Thoracic aorta (tissue), 2 donors: ENCODE measurements at places on chromosomes 16 and 17.
A peak's percentile ranks its signal among the peaks of the same experiment; 100 is the strongest.

GRCh38 chr16:47626246-47626645 lies 165.1 kb downstream of the PHKB start:
- no peak overlapping the region for H3K4me3 ChIP-seq
- H3K36me3 ChIP-seq: no peaks in the 10 kb centered on the region
- no peaks in the 10 kb centered on the region for H3K27me3 ChIP-seq
- H3K4me1 ChIP-seq: no peaks in the 10 kb centered on the region

DNA sequence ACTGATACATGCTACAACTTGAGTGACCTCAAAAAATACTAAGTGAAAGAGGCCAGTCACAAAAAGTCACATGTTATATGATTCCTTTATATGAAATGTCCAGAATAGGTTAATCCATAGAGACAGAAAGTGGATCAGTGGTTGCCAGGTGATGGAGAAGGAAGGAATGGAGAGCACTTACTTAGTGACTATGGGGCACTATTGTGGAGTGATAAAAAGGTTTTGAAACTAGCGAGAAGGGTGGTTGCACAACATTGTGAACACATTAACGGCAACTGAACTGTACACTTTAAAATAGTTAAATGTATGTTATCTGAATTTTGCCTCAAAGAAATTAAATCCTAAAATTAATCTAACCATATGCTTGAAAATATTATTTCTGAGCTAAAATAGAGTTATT lies 25.9 kb downstream of the AMFR start:
- H3K27ac ChIP-seq: no peak overlapping the region
- H3K36me3 ChIP-seq: peaks cover 31% of the 10 kb centered on the region
- no peak for DNase-seq
- H3K27me3 ChIP-seq: no peaks in the 10 kb centered on the region
- no peak overlapping the region for H3K4me3 ChIP-seq

- H3K4me1 ChIP-seq: no peaks in the 10 kb centered on the region
- no peak overlapping the region for H3K4me3 ChIP-seq
- no peak overlapping the region for H3K27ac ChIP-seq
- no peaks in the 10 kb centered on the region for H3K27me3 ChIP-seq
These were observed 148.2 kb upstream of the GOT2 start for GRCh38 chr16:58882292-58882691.

DNA sequence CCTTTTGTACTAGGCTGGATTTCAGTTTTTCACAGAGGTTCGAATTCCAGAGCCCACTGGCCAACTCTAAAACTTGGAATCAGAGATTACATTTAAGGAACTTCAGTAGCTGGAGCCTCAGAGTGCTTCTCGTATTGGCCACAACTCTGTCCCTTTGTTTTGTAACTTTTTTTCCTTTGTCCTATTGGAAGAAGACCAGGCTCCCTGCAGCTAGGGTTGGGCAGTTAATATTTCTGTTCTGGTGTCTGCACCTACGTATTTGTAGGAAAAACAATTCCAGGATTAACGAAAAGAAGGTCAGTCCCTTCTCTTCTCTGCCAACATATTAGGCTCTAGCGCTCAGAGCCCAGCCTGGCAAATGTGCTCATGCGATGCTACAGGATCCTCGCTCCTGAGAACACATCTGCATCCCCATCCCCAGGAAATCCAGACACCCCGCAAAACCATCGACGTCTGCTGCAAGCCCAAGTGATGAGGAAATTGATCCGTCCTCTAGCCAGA lies 1.9 kb downstream of the CDH11 start:
- peaks cover 17% of the 10 kb centered on the region for H3K4me1 ChIP-seq
- no peaks in the 10 kb centered on the region for H3K36me3 ChIP-seq
- H3K4me3 ChIP-seq: peak overlapping the region; percentile 92
- no peak for DNase-seq
- peak overlapping the region; percentile 89 for H3K27ac ChIP-seq

DNA sequence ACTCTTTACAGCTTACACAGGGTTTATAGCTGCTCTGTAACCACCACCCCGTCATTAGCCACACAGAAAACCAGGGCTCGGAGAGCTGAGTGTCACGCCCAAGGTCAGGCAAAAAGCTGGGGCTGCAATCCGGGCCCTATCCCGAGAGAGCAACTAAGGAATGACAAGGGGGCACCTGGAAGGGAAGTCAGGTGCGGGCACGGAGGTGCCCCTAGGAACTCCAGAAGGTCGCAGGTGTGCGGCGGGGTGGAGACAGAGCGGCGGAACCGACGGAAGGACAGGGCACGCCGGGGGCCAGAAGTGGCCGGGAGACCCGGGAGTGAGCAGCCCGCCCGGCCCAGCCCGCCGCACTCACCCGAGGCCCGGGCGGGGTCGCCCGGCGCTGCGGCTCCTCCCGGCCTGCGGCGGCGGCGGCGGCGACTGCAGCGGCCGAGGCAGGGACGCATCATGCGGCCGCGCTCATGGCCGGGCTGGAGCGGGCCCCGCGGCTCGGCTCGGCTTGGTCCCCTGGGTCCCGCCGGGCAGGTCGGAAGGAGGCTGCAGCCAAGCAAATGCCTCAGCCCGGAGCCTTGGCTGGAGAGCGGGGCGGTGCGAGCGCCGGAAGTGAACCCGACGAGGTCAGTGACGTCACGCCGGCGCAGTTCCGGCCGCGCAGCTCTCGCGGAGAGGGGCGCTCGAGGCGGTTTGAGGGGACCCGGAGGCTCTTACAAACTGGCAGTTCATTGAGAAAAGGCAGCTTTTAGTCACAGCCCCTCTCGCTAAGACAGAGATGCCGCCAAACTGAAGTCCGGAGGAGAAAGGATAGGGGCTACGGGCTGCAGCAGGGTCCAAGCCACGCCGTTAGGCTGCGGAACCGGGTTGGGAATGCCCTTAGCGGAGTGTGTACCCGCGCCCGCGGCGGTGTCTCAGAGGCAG lies at the start of gene ZDHHC7:
Gene ZDHHC7, minus strand, starts transcription at position 605 of the 915 bp plus-strand sequence. CDS start 20,917 bp downstream, outside the sequence.
- H3K36me3 ChIP-seq: no peaks in the 10 kb centered on the region
- peaks cover 48% of the 10 kb centered on the region for H3K4me1 ChIP-seq
- H3K27me3 ChIP-seq: no peaks in the 10 kb centered on the region
- peak within 1 kb of the TSS; percentile 91 for H3K4me3 ChIP-seq
- peak; percentile 43 for DNase-seq

GRCh38 chr17:17084941-17085340 lies 42.7 kb downstream of the MPRIP start:
- H3K27me3 ChIP-seq: no peaks in the 10 kb centered on the region
- no peak overlapping the region for H3K27ac ChIP-seq
- DNase-seq: no peak

- no peak for DNase-seq
- no peaks in the 10 kb centered on the region for H3K27me3 ChIP-seq
- H3K36me3 ChIP-seq: no peaks in the 10 kb centered on the region
- no peak overlapping the region for H3K27ac ChIP-seq
These were observed 5.7 kb upstream of the ADAP2 start for GRCh38 chr17:30915833-30916611.

GRCh38 chr17:46888727-46889126 lies 34.2 kb upstream of the GOSR2 start:
- H3K27me3 ChIP-seq: no peaks in the 10 kb centered on the region
- H3K27ac ChIP-seq: no peak overlapping the region
- DNase-seq: no peak
- no peaks in the 10 kb centered on the region for H3K36me3 ChIP-seq
- H3K4me1 ChIP-seq: no peaks in the 10 kb centered on the region

GRCh38 chr16:78679546-78679945 lies 580.1 kb downstream of the WWOX start:
- no peak overlapping the region for H3K27ac ChIP-seq
- H3K4me3 ChIP-seq: no peak overlapping the region
- no peaks in the 10 kb centered on the region for H3K27me3 ChIP-seq
- H3K4me1 ChIP-seq: peaks cover 10% of the 10 kb centered on the region

DNA sequence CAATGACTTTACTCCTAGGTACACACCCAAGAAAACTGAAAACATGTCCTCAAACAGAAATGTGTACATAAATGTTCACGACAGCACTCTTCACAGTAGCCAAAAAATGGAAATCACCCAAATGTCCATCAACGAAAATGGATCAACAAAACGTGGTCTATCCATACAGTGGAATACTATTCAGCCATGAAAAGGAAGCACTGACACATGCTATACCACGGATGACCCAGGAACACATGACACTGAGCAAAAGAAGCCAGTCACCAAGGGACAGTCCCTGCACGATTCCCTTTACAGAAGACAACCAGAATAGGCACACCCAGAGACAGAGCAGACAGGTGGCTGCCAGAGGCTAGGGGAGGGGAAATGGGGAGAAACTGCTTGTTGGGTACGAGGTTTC lies 11.3 kb downstream of the ZNF500 start:
- H3K27ac ChIP-seq: no peak overlapping the region
- H3K4me3 ChIP-seq: no peak overlapping the region
- no peaks in the 10 kb centered on the region for H3K4me1 ChIP-seq
- H3K36me3 ChIP-seq: peaks cover 59% of the 10 kb centered on the region

- no peak overlapping the region for H3K4me3 ChIP-seq
- DNase-seq: no peak
- no peak overlapping the region for H3K27ac ChIP-seq
- no peaks in the 10 kb centered on the region for H3K4me1 ChIP-seq
These were observed 10.3 kb downstream of the ITGAX start for GRCh38 chr16:31365131-31365865.

DNA sequence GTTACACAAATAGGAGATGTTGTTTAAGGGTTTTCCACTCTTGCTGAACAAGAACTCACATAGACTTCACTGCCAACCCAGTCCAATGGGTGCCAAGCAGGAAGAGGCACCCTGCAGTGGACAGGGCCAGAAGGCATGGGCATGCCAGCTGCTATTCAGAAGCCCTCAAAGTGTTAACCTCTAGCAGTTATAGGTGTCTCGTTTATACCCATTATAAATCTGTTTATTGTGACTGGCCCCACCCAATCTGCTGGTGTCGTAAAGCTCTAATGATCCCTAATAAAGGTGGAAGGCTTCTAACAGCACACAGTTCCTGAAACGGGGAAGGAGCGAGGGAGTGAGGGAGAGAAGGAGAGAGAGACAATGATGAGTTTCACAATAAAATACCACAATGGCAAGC lies 23.9 kb downstream of the HNF1B start:
- H3K36me3 ChIP-seq: no peaks in the 10 kb centered on the region
- no peak for DNase-seq
- H3K27ac ChIP-seq: no peak overlapping the region
- H3K4me1 ChIP-seq: peaks cover 6% of the 10 kb centered on the region
- no peaks in the 10 kb centered on the region for H3K27me3 ChIP-seq
- H3K4me3 ChIP-seq: no peak overlapping the region

- no peak overlapping the region for H3K4me3 ChIP-seq
- H3K36me3 ChIP-seq: peaks cover 2% of the 10 kb centered on the region
- no peaks in the 10 kb centered on the region for H3K4me1 ChIP-seq
- DNase-seq: no peak
These were observed 17.7 kb upstream of the VPS4A start for GRCh38 chr16:69293401-69293800.

GRCh38 chr17:14204084-14204483 lies 32.6 kb downstream of the CDRT15 start:
- H3K4me1 ChIP-seq: no peaks in the 10 kb centered on the region
- no peak for DNase-seq
- H3K27ac ChIP-seq: no peak overlapping the region
- H3K27me3 ChIP-seq: no peaks in the 10 kb centered on the region

GRCh38 chr17:56319531-56319930 lies 166.3 kb downstream of the ANKFN1 start:
- no peaks in the 10 kb centered on the region for H3K36me3 ChIP-seq
- H3K4me3 ChIP-seq: no peak overlapping the region
- H3K4me1 ChIP-seq: no peaks in the 10 kb centered on the region

GRCh38 chr17:58381124-58382035 lies 29.4 kb upstream of the SUPT4H1 start:
- H3K36me3 ChIP-seq: no peaks in the 10 kb centered on the region
- DNase-seq: no peak
- no peaks in the 10 kb centered on the region for H3K27me3 ChIP-seq
- no peak overlapping the region for H3K4me3 ChIP-seq
- H3K4me1 ChIP-seq: no peaks in the 10 kb centered on the region
- no peak overlapping the region for H3K27ac ChIP-seq

DNA sequence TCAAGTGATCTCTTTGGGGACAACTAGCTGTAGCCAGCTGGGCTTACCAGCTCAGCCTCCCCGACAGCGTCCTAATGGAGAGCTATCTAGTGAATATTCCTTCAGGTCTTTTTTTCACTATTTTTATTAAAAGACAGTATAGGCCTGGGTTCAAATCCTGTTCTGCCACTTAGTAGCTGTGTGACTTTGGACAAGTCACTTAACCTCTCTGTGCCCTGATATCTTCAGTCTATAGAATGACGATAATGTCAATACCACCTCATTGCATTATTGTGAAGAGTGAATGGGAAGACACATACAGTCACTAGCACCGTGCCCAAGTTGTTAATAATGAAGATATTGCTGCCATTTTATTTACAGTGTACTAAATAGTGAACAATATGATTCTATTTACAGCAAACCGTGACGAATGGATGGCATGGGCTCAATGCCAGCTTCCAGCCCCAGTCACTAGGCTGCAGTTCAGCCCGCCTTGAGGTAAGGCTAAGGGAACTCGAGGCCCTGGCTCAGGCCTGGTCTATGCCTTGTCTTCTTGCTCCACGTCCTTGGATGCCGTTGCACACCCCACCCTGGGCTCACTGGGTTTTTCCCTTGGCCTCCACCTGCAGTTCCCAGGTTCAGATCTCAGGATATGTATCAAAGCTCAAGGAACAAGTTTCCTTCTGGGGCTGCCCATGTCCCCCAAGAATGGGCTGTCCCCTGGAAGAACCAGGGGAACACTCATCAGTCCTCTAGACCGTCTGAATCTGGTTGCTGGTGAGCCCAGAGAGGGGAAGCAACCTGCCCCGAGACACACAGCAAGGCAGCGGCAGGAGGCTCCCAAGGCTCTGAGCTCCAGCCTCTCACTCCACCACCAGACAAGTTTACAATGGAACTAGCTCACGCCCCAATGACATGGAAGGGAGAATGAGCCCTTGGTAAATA lies 95.4 kb upstream of the TNRC6C start:
- no peaks in the 10 kb centered on the region for H3K27me3 ChIP-seq
- peaks cover 19% of the 10 kb centered on the region for H3K4me1 ChIP-seq
- DNase-seq: no peak
- H3K36me3 ChIP-seq: no peaks in the 10 kb centered on the region

GRCh38 chr16:66603537-66604375 lies 748 bp upstream of the CMTM3 start:
- H3K4me1 ChIP-seq: peaks cover 6% of the 10 kb centered on the region
- no peak for DNase-seq
- no peaks in the 10 kb centered on the region for H3K36me3 ChIP-seq
- H3K4me3 ChIP-seq: peak overlapping the region; percentile 90
- peak overlapping the region; percentile 11 for H3K27ac ChIP-seq
- H3K27me3 ChIP-seq: no peaks in the 10 kb centered on the region

DNA sequence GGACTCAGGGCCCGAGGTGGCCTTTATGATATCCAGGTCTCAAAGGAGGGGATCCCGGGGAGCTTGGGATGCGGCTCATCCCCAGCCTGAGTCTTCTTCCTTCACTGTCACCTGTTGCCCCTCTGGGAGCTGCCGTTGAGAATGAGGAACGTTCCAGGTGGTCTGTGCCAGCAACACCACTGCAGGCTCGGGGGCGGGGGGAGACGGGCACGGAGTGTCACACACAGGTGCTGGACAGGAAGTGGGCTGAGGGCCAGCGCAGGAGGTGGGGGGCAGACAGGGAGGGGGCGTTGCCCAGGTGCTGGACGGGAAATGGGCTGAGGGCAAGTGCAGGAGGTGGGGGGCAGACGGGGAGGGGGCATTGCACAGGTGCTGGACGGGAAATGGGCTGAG lies 28.2 kb downstream of the METRNL start:
- H3K27me3 ChIP-seq: no peaks in the 10 kb centered on the region
- peak overlapping the region; percentile 86 for H3K27ac ChIP-seq
- DNase-seq: no peak
- no peaks in the 10 kb centered on the region for H3K36me3 ChIP-seq
